M059J (cell line): ENCODE measurements at places on chromosomes 7 and 10. TPM values are rescaled to one million over a fixed set of nuclear protein-coding genes. Genes with fewer than 3 reads are reported as not detected.

- DNase-seq = no peak
These were observed 839.9 kb downstream of the CCSER2 start for GRCh38 chr10:85168243-85168642.

DNA sequence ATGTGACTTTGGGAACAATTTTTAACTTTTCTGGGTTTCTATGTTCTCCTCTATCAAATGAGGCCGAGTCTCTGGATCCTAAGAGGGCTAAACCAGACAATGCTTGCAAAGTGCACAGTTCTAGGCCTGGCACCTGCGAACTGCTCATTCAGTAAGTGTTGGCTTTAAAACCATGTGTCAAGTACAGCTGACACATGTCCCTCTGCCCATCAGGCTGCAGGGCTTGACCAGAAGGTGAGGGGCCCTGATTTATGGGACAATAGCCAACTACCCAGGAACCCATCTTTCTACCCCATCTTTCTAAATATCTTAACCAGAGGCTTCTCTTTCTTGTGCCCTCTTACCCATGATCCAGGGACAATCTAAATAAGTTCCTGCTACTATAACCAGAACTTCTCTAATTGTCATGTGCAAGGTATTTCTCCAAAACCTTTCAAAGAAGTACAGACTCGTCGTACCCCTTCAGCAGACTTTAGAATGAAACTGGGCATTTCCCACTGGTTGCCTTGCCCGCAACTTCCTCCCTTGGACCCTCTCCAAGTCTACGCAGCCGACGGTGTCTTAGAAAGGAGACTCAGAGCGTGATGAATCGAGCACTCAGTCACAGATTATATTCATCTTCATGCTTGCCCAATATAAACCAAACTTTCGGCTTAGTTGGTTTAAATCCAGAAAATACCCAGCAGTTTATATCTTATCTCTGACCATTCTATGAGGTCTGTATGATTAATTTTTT is 69.8 kb upstream of the STEAP1B start:
- DNase-seq = peak; percentile 95

DNA sequence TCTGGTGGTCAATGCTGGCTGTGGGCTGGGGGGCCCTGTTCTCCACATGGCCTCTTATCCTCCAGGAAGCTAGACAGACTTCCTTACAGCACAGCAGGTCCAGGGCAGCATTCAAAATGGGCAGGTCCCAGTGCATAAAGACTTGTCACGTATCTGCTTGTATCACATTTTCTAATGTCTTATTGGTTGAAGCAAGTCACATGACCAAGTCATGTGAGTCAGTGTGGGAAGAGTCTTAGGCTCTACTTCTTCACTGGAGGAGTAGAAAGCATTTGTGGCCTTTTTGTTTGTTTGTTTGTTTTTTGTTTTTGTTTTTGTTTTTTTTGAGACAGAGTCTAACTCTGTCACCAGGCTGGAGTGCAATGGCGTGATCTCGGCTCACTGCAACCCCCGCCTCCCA is 104.7 kb downstream of the COL13A1 start:
- no peak for DNase-seq

- no peak for DNase-seq
These were observed 41.1 kb upstream of the TMEM213 start for GRCh38 chr7:138756591-138757242.

Gene RARRES2
- 1.1 and 1.7 TPM in 2 replicates for total RNA-seq
